ENCODE measurements at places on chromosomes 2 and 18.

GRCh38 chr2:43196768-43197587 lies 29.4 kb downstream of the ZFP36L2 start:
- no peak for DNase-seq

DNA sequence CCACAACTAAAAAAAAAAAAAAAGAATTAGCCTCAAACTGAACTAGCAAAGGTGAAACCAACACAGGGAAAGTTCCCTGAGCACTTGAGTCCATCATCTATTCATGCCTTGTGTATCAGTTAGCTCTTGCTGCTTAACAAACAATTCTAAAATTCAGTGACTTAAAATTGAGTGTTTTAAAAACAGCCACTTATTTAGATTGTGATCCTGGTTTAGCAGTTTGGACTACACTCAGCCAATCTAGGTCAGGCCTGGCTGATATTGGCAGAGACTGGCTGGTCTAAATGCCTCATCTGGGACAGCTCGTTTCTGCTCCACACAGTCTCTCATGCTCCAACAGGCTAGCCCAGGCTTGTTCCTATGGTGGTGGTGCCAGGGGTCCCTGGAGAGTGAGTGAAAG lies 247.9 kb downstream of the ATAD2B start:
- DNase-seq = no peak

- DNase-seq = no peak
Observed at GRCh38 chr18:79466591-79466990, 70.9 kb downstream of the NFATC1 start.

- DNase-seq = no peak
Observed at GRCh38 chr2:231364961-231365810, 30.3 kb upstream of the B3GNT7 start.

GRCh38 chr18:9017905-9018227 lies 84.6 kb upstream of the NDUFV2 start:
- DNase-seq = no peak

DNA sequence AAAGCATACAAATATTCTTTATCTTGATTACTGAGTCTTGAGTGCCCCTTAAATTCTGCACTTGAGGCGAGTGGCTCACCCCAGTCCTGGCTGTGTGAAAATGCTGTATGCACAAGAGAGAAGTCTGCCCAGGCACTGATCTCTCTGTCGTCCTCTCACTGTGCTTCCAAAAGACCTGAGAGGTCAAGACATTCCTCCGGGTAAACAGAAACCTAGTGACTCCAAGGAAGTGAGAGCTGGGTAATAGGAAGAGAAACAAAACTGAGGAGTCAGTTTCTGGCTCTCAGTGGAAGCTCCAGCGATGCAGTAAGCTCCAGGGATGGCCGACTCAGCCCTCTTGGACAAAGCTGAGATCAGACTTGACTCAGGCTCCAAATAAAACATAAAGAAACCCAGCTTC lies 70.9 kb downstream of the AAK1 start:
- no peak for DNase-seq

DNA sequence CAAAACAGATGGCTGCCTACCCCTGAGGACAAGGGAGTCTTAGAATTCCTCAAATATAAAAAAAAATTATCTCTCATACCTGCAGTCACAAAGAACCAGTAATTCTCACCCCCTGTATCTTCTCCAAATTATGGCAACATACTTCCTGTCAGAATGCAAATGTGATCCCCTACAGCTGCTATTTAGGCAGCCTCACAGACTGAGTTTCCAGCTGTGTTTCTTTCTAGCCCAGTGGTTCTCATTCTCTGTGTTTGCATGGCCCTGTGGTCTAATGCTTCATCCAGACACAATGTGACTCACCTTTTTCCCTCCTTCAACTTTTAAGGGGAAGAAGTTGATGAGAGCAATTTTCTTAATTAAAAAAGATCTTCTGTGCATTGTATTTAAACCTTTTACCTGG lies 726.3 kb downstream of the TSN start:
- DNase-seq = peak; percentile 9

DNA sequence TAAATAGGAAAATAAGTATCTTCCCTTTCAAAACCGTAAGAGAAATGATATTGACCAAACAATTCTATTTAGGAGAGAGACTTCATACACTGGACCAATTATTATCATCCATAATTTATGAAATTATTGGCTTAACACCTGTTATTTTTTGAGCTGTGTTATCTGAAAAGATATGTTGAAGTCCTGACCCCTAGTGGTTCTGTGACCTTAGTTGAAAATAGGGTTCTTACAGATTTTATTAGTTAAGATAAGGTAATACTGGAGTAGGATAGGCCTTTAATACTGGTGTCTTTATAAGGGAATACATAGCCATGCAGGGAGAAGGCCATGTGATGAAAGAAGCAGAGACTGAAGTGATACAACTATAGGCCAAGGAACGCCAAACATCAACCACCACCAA lies 659.6 kb downstream of the DCC start:
- DNase-seq = no peak

- DNase-seq = no peak
Observed at GRCh38 chr18:28574175-28574574, 397.2 kb upstream of the CDH2 start.

GRCh38 chr2:69961496-69961895 lies at the start of gene ASPRV1:
TSS of gene ASPRV1 (minus strand) at chr2:69961631. CDS start at chr2:69961436, 195 bp downstream.
- DNase-seq = no peak

- DNase-seq = no peak
Observed at GRCh38 chr18:45666520-45666919, 51.2 kb downstream of the SLC14A2 start.

GRCh38 chr2:33011941-33012340 lies 65.2 kb downstream of the LTBP1 start:
- DNase-seq = no peak

GRCh38 chr18:75003764-75004690 lies 204.9 kb downstream of the PTGR3 start:
- no peak for DNase-seq

DNA sequence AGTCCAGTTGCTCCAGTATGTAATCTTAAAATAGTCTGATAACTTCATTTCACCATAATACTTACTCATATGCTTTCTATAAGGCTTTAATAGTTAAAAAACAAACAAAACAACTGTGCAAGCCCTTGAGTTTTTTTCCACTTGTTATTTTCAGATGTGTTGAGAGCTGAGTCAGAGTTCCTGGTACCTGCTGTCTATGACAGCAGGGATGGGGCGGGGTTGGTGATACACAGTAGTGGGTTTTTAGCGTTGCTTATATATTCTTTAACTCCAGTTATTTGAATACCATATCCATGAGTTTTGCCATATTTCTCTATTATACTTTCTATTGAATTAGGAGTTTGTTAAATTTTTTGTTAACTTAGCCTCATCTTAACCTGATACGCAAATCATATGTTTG lies 5.0 kb downstream of the NAPG start:
- DNase-seq = no peak

DNA sequence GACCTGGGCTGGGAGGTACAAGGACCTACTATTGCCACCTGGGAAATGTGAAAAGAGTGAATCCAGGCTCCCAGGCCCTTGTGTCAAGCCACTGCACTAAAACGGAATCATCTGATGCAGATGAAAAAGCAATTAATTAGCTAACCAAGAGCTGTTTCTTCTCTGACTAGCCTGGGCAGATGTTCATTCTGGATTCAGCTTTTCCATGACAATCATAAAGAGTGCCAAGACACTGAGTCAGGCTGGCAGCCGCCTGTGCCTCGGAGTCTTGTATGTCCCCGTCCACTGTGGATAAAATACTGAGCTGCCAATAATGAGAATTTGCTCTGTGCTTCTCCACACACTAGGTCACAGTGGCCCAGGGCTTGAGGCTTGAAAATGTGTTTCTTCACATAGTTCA lies 21.7 kb upstream of the LCLAT1 start:
- no peak for DNase-seq

DNA sequence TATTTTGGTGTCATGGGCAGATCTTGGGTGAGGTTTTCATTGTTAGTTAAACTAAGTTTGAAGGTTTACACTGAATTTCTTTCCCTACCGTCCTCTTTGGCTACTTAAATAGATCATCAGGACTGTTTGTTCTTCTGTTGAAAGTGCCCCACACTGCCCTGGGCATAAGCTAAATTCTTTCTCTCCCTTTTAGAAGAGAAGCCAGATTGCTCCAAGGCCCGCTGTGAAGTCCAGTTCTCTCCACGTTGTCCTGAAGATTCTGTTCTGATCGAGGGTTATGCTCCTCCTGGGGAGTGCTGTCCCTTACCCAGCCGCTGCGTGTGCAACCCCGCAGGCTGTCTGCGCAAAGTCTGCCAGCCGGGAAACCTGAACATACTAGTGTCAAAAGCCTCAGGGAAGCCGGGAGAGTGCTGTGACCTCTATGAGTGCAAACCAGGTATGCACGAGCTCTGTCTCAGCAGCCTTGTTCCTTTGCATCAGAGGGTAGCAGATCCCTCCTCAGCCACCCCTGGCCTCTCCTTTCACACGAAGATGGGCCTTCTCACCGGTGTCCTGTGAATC lies 85.6 kb downstream of the CRIM1 start:
- DNase-seq = no peak

- DNase-seq = no peak
Observed at GRCh38 chr2:79831961-79832360, 319.1 kb downstream of the CTNNA2 start.
